ENCODE measurements at places on chromosomes 4 and X.
A peak's percentile ranks its signal among the peaks of the same experiment; 100 is the strongest.

- peak; percentile 39 for DNase-seq
Measured at GRCh38 chr4:53531585-53532224, 59.6 kb downstream of the LNX1 start.

GRCh38 chr4:187547316-187547715, 448.3 kb upstream of the ZFP42 start:
- DNase-seq, result no peak

DNA sequence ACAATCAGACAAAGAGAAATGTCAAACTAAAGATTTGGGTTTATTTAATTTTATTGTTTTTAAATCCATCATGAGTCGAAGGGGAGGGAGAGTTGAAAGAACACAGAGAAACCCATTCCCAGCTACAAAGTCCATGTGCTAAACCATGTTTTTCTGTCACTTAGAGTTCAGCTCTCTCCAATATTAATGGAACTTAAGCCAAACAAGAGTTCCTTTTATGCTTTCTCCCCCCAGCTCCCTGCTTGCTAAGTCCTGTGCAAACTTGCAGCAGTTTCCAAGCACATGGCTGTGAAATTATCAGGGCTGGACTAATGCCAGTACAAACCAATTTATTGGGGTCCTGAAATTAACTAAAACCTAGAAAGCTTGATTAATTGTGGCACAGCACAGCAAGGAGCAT, 9.7 kb upstream of the CHRDL1 start:
- DNase-seq, result no peak

- DNase-seq, result no peak
Measured at GRCh38 chr4:126582737-126583136, 1050.0 kb upstream of the INTU start.

DNA sequence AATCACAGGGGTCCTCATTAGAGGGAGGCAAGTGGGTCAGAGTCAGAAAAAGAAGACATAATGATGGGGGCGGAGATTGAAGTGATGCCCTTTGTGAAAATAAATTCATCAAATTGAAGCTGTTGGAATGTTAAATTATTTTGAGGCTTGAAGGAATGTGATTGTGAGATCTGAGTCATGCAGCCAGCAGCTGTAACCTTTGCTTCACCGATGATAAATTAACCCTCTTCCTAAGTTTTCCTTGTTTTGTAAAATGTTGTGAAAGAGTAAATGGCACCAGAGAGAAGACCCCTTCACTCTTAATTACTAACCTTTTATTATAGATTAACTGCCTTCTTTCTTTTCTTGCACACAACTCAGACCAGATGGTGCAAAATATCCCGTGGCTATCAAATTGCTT, 47.7 kb upstream of the FAM9A start:
- DNase-seq, result peak; percentile 27

Measured in fibroblast of villous mesenchyme (primary cell).